ENCODE measurements at places on chromosomes 4 and X. TPM values are rescaled to one million over a fixed set of nuclear protein-coding genes. Genes with fewer than 3 reads are reported as not detected.

The FANCB gene
- 1.9 TPM for polyA plus RNA-seq

The XG gene
- polyA plus RNA-seq, result 0.51 TPM

The TNIP3 gene
- 2.1 TPM for polyA plus RNA-seq

The GAGE12J gene
- polyA plus RNA-seq, result not detected

The CLGN gene
- polyA plus RNA-seq, result 12.5 TPM

The UGT2B17 gene
- not detected for polyA plus RNA-seq

The CXCL8 gene
- 1.1 TPM for polyA plus RNA-seq

The SPATA18 gene
- polyA plus RNA-seq, result 5.3 TPM

The UGT2A3 gene
- polyA plus RNA-seq, result 0.29 TPM

The HTATSF1 gene
- 98.5 TPM for polyA plus RNA-seq

The FDCSP gene
- not detected for polyA plus RNA-seq

The HPGDS gene
- 7.1 TPM for polyA plus RNA-seq
